ENCODE measurements at places on chromosomes 2 and 18.

DNA sequence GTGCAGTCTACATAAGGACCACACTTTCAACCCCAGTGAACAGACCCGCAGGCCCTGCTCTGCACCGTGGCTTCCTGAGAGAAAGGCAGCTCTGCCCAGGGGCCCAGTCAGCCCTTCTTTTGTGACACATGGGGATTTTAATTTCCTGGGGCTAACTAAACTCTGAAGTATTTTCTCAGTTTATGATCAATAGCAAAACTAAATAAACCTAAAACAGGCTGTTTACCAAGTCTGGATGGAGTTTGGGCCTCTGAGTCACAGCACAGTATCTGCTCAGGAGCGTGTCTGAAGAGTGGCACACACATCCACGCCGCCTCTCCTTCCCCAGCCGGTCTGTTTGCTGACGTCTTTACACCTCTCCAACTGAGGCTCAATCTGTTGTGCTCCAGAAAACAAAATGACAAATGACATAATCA, 72.3 kb downstream of the LDLRAD4 start:
- no peak for DNase-seq

DNA sequence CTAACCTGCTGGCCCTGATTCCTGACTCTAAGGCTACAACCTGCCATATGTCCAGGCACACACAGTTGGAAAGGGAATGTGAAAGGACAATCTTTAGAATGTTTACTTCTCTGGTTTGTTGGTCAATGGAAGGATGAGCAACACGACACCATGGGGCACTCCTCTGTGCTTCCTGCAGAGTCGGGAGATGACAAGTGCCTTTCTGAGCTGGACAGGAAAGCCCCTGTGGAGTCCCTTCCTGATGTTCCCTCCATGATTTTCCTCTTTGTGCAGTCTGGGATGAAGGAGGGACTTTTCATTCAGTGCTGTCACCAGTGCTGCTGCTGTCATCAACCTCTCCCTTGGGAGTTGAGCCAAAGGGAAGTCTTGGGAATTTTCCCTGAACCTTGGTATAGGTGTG, 22.6 kb upstream of the SERPINB7 start:
- no peak for DNase-seq

GRCh38 chr2:205644018-205644417, 38.3 kb upstream of the NRP2 start:
- DNase-seq: no peak

- no peak for DNase-seq
Observed at GRCh38 chr2:201358684-201359083, 1.5 kb upstream of the FLACC1 start.

GRCh38 chr2:128377071-128377910, 58.6 kb upstream of the HS6ST1 start:
- no peak for DNase-seq

- no peak for DNase-seq
Observed at GRCh38 chr2:9995059-9995458, 43.6 kb downstream of the GRHL1 start.

DNA sequence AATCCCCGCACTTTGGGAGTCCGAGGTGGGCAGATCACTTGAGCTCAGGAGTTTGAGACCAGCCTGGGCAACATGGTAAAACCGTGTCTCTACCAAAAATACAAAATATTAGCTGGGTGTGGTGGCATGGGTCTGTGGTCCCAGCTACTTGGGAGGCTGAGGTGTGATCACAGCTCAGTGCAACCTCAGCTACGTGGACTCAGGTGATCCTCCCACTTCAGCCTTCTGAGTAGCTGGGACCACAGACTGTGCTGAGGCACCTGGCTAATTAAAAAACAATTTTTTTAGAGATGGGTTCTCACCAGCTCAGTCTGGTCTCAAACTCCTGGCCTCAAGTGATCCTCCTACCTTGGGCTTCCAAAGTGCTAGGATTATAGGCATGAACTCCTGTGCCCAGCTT, 23.4 kb downstream of the ANKRD12 start:
- no peak for DNase-seq

DNA sequence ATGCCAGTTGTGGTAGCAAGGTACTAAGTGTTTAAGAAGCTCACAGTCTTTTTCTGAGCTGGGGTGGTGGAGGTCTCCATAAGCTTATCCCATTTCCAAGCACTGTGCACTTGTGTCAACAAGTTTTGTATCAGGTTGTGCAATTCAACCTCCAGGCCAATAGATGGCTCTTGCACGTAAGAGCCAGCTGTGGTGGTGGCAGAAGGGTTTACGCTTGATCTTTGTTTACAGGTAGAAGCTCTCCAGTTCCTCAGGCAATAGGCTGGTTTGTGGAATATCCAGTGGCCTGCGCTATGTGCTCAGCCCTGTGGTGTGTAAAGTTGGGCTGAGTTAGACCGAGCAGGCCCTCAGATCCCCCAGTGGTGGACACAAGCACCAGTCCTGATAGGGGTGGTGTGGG, 89.7 kb upstream of the CNTNAP5 start:
- DNase-seq: no peak

DNA sequence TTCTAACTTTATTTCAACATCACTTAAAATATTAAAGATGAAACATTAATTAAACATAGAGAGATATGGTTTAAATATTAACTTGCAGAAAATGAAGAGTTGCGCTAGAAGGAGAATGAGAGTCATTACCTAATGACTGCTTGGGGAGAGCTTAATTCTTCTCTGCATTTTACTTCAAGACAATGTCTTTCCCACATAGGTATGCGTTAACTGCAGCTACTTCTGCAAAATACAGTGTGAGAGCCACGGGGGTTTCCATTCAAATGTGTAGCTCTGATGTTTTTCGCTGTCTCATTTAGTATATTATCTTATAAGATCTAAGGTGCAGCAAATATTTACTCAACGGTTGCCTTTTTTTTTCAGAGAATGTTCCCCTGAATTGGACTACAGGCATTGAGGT, 126.7 kb downstream of the TMX3 start:
- DNase-seq: no peak

GRCh38 chr2:21270083-21270491, 146.3 kb downstream of the TDRD15 start:
- no peak for DNase-seq

DNA sequence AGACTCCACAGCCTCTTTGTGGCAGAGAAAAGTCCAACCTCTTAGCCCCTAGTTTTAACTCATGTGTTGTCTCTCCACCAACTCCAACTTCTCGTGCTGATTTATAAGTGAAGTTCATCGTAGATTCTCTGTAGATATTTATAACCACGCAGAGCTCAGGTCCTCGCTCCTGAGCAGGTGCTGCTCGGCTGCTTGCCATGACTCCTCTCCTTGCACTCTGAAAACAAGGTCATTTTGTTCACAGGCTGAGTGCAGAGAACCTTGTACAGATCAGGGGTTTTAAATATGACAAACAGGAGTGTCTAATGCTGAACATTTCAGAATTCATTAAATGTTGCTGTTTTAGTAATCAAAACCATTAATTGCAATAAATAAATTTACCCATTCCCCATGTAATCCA, 330.8 kb upstream of the GYPC start:
- no peak for DNase-seq

- no peak for DNase-seq
Observed at GRCh38 chr2:124024561-124025170, 421 bp upstream of the CNTNAP5 start.

DNA sequence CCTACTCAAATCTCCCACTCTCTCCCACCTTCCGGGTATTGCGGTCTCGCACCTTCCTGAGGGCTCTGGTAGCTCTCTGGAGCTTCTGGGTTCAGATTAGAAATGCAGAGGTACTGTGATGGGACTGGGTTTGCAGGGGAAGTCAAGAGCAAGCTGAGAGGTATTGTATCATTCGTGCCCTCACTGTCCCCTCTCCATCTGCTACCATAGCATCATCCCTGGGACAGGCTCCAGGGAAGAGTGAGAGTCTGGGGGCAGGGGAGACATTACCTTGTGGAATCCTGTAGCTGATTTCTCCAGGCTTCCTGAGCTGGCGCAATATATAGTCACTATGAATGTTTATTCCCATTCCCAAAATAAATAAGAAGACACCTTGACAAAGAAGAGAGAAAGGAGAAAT, 49.6 kb downstream of the SRD5A2 start:
- no peak for DNase-seq

DNA sequence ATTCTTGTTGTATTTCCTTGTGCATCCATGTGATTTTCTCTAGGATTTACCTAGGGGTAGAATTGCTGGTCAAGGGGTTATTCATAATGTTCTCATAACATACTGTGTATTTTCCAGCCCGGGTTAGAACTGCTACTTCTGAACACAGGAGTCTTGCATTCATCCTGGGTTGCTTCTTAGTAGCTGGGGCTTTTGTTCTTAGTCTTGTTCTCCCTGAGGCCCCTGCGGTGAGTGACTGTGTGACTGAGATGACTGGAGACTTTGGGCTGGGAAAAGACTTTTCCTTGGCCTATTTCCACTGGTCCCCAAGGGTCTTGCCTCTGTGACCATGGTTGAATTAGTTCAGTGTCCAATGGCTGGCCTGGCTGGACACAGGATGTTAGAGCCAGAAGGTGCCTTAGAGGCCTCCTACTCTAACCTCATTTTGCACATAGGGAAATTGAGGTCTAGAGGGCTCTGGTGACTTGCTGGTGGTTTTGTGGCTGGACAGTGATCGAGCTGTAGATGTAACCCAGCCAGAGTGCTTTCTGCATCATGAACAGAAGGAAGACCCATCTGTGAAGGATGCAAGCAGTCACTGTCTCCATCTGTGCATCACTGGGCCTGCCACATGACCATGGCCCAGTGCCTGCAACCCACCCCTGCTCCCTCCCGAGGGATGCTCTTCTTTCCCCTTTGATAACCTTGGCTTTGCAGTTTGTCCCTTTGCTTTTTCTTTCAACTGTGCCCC, 233.3 kb downstream of the FHOD3 start:
- DNase-seq: no peak
